Tibial artery (tissue), 4 donors: ENCODE measurements at places on chromosomes 2 and 18.

DNA sequence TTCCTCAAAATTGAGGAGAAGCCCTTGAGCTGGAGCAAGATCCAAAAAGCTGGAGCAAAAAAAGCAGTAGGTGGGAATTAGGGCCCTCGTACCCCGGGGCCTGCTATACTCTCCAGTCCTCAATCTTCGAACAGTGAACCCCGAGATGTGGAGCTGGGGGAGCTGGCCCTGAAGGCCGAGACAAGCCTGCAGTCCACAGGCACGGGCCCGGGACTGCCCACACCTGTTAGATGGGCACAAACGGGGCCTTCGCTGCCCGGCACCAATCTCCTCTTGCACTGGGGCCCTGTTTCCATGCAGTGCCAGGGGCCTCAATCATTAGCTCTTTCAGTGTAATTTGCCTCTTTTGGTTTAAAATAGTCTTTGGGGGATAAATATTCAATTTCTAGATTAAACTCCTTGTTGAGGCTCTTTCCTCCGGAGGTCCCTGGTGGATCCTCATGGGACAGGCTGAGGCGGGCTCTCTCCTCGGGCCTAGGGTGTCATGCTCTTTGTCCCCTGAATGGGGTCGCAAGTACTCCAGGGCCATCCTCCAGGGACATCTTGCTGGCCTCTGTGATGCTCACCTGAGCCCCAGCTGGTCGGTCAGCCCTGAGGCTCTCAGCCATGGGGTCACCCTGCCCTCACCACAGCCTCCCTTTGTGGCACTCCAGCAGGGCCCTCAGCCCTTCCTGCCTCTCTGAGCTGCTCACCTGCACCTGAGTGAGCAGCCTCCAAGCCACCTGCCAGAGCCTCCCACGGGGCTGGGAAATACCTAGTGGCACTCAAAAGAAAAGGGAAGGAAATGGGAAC lies 223.6 kb downstream of the ALPK2 start:
- H3K27me3 ChIP-seq = no peaks in the 10 kb centered on the region
- no peak overlapping the region for H3K27ac ChIP-seq
- no peaks in the 10 kb centered on the region for H3K4me1 ChIP-seq
- DNase-seq = peak; percentile 47

GRCh38 chr2:176780348-176780747 lies 432.2 kb upstream of the HNRNPA3 start:
- H3K36me3 ChIP-seq = no peaks in the 10 kb centered on the region
- H3K27me3 ChIP-seq = no peaks in the 10 kb centered on the region
- no peak overlapping the region for H3K27ac ChIP-seq
- H3K4me3 ChIP-seq = no peak overlapping the region

DNA sequence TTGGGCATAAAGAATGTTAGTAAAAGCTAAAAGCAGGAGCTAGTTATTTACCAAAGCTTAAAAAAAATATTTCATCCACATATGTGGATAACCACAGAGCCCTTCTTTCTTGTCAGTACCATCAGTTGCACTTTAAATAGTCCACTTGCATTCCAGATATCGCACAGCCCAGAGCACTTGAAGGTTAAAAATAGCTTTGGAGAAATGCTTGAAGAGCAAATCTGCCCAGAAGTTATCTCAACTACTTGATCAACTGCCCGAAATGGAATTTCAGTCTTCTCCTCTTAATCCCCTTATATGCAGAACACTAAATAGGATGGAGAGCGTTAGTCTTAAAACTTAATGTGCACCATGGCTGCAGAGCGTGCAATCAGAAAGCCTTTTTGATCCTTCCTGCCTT lies 148.3 kb downstream of the PLEKHA3 start:
- H3K4me1 ChIP-seq = no peaks in the 10 kb centered on the region
- no peak overlapping the region for H3K27ac ChIP-seq
- H3K36me3 ChIP-seq = no peaks in the 10 kb centered on the region
- no peaks in the 10 kb centered on the region for H3K27me3 ChIP-seq

DNA sequence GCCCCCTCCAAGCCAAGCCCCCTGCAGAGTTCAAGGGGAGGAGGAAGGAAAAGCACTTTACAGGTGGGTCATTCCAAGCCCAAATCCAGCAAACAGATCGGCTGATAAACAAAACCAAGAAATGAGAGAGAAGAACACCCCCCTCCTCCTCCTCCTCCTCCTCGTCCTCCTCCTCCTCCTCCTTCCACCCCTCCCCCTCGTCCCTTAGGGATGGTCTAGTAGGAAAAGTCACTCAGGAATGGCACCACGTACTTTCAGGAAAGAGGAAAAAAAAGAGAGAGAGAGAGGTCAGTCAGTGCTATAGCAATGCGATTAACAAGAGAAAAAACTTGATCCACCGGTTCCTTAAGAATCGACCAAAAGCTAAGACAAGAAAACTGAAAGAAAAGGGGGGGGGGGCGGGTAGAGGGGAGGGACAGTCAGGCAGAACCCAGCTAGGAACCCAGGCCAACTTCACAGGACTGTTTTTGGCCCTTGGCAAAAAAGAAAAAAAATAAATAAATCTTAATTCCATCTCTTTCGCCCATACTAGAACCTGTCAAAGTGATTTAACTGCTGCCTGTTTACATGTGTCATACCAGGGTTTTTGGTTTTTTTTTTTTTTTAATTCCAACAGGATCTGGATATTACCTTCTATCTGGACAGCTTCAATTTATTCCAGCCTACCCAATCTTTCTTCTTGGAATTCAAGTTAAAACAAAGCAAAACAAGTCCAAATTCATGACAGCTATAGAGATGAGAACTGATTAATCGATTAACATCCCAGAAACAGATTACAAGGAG lies 906 bp downstream of the IKZF2 start:
- DNase-seq = no peak
- H3K36me3 ChIP-seq = no peaks in the 10 kb centered on the region
- peak overlapping the region; percentile 76 for H3K4me3 ChIP-seq
- H3K27ac ChIP-seq = peak overlapping the region; percentile 87
- no peaks in the 10 kb centered on the region for H3K4me1 ChIP-seq

GRCh38 chr18:75618146-75618545 lies 190.6 kb upstream of the SMIM21 start:
- H3K27ac ChIP-seq = no peak overlapping the region
- DNase-seq = no peak
- no peaks in the 10 kb centered on the region for H3K4me1 ChIP-seq
- no peaks in the 10 kb centered on the region for H3K27me3 ChIP-seq
- H3K36me3 ChIP-seq = no peaks in the 10 kb centered on the region
- no peak overlapping the region for H3K4me3 ChIP-seq

GRCh38 chr18:23503963-23504344 lies 643 bp downstream of the RMC1 start:
- DNase-seq = no peak
- H3K4me1 ChIP-seq = peaks cover 28% of the 10 kb centered on the region
- peaks cover 6% of the 10 kb centered on the region for H3K36me3 ChIP-seq
- peak overlapping the region; percentile 90 for H3K27ac ChIP-seq
- H3K4me3 ChIP-seq = peak overlapping the region; percentile 89
- no peaks in the 10 kb centered on the region for H3K27me3 ChIP-seq

DNA sequence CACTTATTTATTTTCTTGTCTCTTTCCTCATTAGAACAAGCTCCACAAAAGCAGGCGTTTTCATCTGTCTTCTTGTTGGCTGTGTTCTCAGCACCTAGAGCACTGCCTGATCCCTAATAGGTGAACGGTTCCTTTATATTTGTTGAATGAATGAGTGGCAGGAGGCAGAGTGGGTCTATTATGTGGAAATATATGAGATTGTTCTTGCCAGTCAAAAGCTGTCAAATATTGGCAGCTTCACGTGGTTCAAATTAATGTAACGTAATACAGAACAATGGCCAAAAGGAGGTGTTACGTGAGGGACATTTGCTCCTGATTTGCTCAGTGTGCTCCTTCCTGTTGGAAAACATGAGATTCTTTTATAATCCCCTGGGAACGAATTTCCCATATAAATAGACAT lies 8.5 kb upstream of the ARHGAP25 start:
- H3K36me3 ChIP-seq = no peaks in the 10 kb centered on the region
- no peak overlapping the region for H3K4me3 ChIP-seq
- H3K27ac ChIP-seq = no peak overlapping the region
- no peak for DNase-seq
- no peaks in the 10 kb centered on the region for H3K27me3 ChIP-seq

- peaks cover 4% of the 10 kb centered on the region for H3K4me1 ChIP-seq
- H3K36me3 ChIP-seq = no peaks in the 10 kb centered on the region
- H3K27me3 ChIP-seq = no peaks in the 10 kb centered on the region
- no peak for DNase-seq
Observed at GRCh38 chr2:229300790-229301189, 29.7 kb upstream of the PID1 start.

GRCh38 chr2:41955316-41956043 lies 92.3 kb upstream of the PKDCC start:
- H3K27ac ChIP-seq = no peak overlapping the region
- no peak for DNase-seq
- no peaks in the 10 kb centered on the region for H3K27me3 ChIP-seq
- peaks cover 15% of the 10 kb centered on the region for H3K4me1 ChIP-seq
- H3K36me3 ChIP-seq = no peaks in the 10 kb centered on the region

DNA sequence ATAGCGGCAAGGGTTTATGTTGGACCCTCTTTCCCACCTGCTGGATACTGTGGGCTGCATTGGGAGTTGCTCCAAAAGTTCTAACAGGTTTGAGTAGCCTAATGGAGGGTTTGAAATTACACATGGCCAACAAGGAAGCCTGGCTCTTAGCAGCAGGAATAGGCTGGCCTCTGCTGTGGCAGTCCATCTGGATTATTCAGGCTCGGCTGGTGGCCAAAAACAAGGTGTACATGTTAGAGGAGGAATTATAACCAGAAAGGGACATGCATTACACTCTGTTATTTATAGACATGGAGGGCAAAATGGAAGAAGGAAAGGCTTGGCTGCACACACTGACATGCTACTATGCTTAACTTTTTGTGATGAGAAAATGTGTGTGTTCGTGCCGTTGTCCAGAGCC lies 61.1 kb upstream of the NRXN1 start:
- DNase-seq = no peak
- H3K27ac ChIP-seq = no peak overlapping the region
- H3K36me3 ChIP-seq = no peaks in the 10 kb centered on the region
- no peak overlapping the region for H3K4me3 ChIP-seq
- H3K27me3 ChIP-seq = no peaks in the 10 kb centered on the region

GRCh38 chr2:64017811-64018700 lies 1.2 kb downstream of the VPS54 start:
- peak overlapping the region; percentile 71 for H3K4me3 ChIP-seq
- no peaks in the 10 kb centered on the region for H3K36me3 ChIP-seq
- no peaks in the 10 kb centered on the region for H3K27me3 ChIP-seq
- H3K4me1 ChIP-seq = no peaks in the 10 kb centered on the region

DNA sequence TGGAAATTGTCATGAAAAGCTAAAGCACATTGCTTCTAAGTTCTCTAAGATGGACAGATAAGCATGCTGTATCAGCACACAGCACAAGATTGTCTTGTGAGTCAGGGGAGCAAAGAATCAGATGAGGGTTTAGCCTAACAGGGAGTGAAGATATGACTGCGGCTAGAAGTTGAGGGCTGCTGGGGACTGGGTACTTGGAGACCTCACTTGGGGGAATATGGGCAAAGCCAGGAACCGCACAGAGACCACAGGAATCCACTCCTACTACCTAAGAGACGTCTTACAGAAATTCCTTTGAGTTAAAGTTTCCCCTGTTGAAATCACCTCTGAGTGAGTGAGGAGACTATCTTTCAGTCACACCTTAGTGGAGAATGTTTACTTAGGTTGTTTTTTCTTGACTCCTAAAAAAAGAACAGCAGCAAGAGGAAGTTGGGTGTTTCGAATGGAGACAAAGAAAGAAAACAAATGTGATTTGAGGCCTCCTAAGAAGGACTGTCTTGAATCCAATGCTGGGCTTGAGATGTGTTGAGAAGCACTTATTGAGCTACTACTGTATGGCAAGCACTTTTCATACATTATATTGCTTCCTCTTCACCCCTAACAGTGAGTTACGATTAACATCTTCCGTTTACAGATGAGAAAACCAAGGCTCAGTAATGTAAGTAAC lies 100.7 kb downstream of the ANKRD44 start:
- H3K36me3 ChIP-seq = no peaks in the 10 kb centered on the region
- H3K4me1 ChIP-seq = peaks cover 30% of the 10 kb centered on the region
- peak overlapping the region; percentile 32 for H3K27ac ChIP-seq
- H3K27me3 ChIP-seq = no peaks in the 10 kb centered on the region
- H3K4me3 ChIP-seq = no peak overlapping the region
- no peak for DNase-seq

DNA sequence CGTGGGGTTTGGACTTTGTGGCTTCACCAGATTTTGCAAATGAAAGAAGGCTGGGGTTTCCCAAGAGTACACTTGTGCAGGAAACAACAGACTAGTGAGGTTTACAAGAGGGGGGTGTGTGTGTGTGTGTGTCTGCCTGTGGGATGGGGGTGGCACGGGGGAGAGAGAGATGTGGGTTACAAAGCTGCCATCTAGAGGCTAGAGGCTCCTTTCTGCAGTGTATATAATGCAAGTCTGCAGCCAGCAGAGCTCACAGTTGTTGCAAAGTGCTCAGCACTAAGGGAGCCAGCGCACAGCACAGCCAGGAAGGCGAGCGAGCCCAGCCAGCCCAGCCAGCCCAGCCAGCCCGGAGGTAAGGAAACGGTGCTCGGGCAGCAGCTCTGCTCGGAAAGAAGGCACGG lies at the start of gene ACKR3:
TSS of gene ACKR3 (plus strand) at position 253 of the 401 bp plus-strand sequence. CDS start 10,641 bp downstream, outside the sequence.
- H3K27ac ChIP-seq = peak within 1 kb of the TSS; percentile 83
- DNase-seq = peak; percentile 94
- peaks cover 25% of the 10 kb centered on the region for H3K4me1 ChIP-seq
- H3K27me3 ChIP-seq = no peaks in the 10 kb centered on the region
- peak within 1 kb of the TSS; percentile 62 for H3K4me3 ChIP-seq
- H3K36me3 ChIP-seq = no peaks in the 10 kb centered on the region

GRCh38 chr2:162041485-162041884 lies 32.5 kb downstream of the DPP4 start:
- no peak for DNase-seq
- no peaks in the 10 kb centered on the region for H3K36me3 ChIP-seq
- no peak overlapping the region for H3K27ac ChIP-seq
- no peaks in the 10 kb centered on the region for H3K4me1 ChIP-seq

DNA sequence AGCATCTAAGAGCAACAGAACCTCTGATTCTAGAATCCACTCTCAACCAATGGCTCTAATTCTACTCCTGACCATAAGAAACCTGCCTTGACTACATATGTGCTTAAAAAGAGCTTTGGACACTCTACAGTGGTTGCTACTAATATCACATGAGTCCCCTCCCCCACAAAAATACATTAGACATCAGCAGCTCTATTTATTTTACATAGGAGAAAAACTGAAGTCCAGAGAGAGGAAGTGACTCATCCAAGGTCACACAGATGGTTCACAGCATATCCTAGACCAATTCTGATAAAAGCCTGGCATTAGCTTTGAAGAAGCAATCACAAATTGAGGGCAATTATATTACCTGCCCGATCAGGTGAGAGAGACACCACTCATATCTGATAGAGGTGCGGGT lies 49.8 kb downstream of the ALK start:
- no peaks in the 10 kb centered on the region for H3K36me3 ChIP-seq
- peaks cover 4% of the 10 kb centered on the region for H3K27me3 ChIP-seq
- no peak overlapping the region for H3K4me3 ChIP-seq
- H3K27ac ChIP-seq = no peak overlapping the region

DNA sequence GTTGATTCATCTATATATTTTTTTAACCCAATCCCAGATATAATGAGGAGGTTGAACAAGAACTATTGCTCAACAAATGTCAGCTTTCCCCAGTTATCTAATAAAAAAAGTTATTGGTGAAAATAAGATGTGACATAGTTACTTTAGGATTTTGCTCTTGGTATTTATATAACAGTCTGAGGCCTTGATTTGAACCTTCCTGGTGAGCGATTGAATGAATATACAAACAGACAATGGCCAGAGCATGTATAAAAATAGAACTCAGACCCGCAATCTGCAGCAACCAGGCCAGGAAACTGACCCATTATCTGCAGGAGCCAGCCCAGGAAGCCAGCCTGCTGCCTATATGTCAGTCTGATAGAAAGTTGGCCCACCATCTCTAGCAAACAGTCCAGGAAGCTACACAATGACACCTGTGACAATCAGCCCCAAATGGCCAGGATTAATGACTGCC lies 81.6 kb downstream of the HS6ST1 start:
- H3K27me3 ChIP-seq = peaks cover 5% of the 10 kb centered on the region
- H3K27ac ChIP-seq = no peak overlapping the region
- H3K4me3 ChIP-seq = no peak overlapping the region
- no peak for DNase-seq
- H3K4me1 ChIP-seq = peaks cover 9% of the 10 kb centered on the region
